Parietal lobe (tissue), 2 donors: ENCODE measurements at places on chromosomes 2 and 18. TPM values are rescaled to one million over a fixed set of nuclear protein-coding genes. Genes with fewer than 3 reads are reported as not detected.

The SUMO1 gene
- 110 TPM for total RNA-seq

The ZNF396 gene
- total RNA-seq: 4.4 TPM

The KYNU gene
- under 0.01 TPM for total RNA-seq

The CYP27A1 gene
- total RNA-seq: 3.4 TPM

The MYO1B gene
- total RNA-seq: 75.4 TPM

The GALNT14 gene
- 16.0 TPM for total RNA-seq

The RUFY4 gene
- total RNA-seq: not detected

The XDH gene
- under 0.01 TPM for total RNA-seq

The ADGRF3 gene
- total RNA-seq: under 0.01 TPM

The FAP gene
- 1.3 TPM for total RNA-seq

The ALLC gene
- not detected for total RNA-seq

The MOB4 gene
- total RNA-seq: 70.7 TPM

The MC2R gene
- not detected for total RNA-seq

The PASK gene
- 21.9 TPM for total RNA-seq

The IL36B gene
- not detected for total RNA-seq

The EVA1A gene
- total RNA-seq: not detected

The SERPINB4 gene
- total RNA-seq: not detected

The DCTN1 gene
- total RNA-seq: 142 TPM

The IL1RN gene
- not detected for total RNA-seq
